ENCODE measurements at places on chromosomes 2 and 18. TPM values are rescaled to one million over a fixed set of nuclear protein-coding genes. Genes with fewer than 3 reads are reported as not detected.

IL37 gene
- not detected for polyA plus RNA-seq

EGR4 gene
- not detected for polyA plus RNA-seq

RTP5 gene
- polyA plus RNA-seq: not detected

IL18R1 gene
- 4.1 TPM for polyA plus RNA-seq

CD207 gene
- polyA plus RNA-seq: not detected

KRTCAP3 gene
- 15.3 TPM for polyA plus RNA-seq

SPP2 gene
- not detected for polyA plus RNA-seq

SLC9A4 gene
- 0.08 TPM for polyA plus RNA-seq

MOCOS gene
- 1.0 TPM for polyA plus RNA-seq

UGT1A3 gene
- polyA plus RNA-seq: not detected

DSC3 gene
- 0.18 TPM for polyA plus RNA-seq

ALK gene
- polyA plus RNA-seq: 0.06 TPM

Measured in left lung (tissue), 14 donors.